ENCODE measurements at places on chromosomes 2 and 18.

GRCh38 chr2:85613717-85614515, 2.0 kb upstream of the C2orf68 start:
- no peak for DNase-seq

DNA sequence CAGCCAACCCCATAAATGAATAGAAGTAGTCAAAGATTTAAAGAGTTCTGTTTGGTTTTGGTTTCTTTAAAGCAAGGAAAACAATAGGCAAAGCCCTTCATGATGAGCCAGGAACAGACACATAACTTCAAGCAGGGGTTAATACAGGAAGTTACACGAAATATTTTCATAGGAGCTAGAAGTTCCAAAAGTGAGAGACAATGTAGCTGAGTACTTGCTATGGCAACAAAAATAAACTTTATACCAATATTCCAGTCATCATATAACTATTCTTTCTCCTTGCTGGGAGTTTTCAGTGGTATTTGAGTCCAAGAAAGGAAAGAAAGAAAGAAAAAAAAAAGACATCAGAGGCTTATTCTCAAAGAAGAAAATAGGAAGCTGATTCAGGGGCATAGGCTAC, 56.2 kb downstream of the COBLL1 start:
- DNase-seq: peak; percentile 92

DNA sequence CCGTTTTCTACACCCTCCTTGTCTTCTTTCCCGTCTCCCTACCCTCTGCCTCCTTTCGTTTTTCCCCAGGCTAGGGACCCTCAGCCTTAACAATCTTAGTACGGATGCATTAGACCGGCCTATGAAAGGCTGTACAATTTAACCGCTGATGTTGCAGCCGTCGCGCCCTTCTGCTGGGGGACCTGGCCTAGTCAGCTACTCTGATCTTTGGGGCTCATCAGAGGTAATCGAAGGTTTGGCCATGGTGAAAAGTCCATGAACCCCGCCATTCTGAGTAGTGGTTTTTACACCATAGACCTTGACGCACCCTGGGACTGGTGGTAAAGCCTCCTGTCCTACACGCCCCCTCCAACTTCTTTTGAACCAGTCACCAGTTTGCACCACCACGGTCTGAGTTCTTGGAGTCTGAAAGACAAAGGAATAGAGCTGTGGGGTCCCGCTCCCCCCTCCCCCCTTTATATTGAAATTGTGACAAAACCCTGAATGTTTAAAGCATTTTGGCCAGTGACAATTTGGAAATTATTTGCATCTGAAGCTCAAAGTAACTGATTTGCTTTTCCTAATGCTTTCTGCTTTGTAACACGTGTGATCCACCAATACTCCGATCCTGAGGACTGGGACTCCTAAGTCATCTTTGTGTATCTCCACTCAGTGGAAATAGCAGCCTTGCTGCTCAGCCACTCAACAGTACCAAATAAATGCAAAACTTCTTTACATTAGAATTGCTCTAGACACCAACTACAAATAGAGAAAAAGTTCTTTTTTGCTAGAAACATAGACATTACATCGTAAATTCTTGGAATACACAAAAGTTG, 642 bp upstream of the SRSF7 start:
- no peak for DNase-seq

DNA sequence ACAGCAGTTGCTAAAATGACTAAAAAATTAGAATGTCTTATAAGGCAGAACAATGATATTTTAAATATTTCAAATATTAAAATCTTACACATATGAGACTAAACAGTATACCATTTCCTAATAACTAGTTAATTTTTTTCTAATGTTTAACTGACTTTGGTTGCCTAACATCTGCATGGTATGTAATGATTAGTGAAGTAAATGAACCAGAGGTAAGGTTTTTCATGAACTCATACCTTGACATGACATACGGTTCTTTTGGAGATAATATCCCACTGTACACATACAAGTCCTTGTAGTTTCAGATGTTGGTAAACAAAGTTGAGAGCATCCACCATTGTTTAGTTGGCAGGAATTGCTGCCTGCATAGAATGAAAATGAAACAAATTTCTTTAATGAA, 1360.2 kb downstream of the LRP1B start:
- no peak for DNase-seq

DNA sequence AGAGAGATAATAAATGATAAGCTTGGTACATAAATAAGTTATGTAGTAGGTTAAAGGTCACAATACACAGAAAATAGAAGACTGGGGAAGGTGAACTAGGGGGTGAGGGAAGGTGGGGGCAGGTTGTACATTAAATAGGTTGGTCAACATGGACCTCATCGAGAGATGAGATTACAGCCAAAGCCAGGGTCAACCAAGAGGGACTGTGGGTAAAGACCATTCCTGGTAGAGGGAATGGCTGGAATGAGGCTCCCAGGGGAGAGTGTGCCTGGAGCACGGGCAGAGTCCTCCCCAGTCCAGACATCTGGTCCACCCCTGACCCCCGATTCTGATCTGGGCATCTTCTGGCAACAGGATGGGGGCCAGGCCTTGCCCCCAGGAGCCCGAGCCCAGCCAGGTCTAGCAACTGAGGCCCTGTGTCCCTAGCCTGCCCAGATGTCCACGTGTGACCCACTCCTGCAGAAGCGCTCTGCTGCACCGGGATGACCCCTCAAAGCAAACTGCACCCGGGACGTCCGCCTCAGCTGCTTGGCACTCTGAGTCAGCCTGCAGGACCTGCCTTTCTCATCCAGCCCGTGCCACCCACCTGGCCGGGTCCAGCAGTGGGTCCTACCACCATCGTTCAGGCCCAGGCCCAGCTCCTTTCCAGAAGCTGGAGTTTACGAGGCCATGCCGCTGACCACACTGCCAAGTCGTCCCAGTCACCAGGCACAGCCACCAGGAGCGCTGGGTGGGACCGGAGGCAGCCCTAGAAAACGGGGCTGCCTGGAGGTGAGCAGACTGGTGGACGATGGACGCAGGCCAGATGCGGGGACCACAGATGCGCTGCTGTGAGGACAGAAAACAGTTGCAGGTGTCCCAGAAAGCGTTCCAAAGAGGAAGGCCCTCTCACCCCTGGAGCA, 56.2 kb upstream of the ID2 start:
- no peak for DNase-seq
